Activated T-helper 1 cell treated with anti-CD3 and anti-CD28 coated beads, Interleukin-12 subunit alpha, Interleukin-12 subunit beta, Interleukin-2, Interleukin-4 antibody, amounts not matched to agents 30 ng/mL and 10 ng/mL and 1 ng/mL, durations not matched to agents 14 hours and 24 hours and 36 hours (primary cell): ENCODE measurements at places on chromosomes 7 and 10.

GRCh38 chr7:85521108-85521694, 334.3 kb upstream of the SEMA3D start:
- no peak for DNase-seq

- DNase-seq: no peak
Observed at GRCh38 chr10:49656845-49657493, 22.5 kb upstream of the C10orf53 start.

DNA sequence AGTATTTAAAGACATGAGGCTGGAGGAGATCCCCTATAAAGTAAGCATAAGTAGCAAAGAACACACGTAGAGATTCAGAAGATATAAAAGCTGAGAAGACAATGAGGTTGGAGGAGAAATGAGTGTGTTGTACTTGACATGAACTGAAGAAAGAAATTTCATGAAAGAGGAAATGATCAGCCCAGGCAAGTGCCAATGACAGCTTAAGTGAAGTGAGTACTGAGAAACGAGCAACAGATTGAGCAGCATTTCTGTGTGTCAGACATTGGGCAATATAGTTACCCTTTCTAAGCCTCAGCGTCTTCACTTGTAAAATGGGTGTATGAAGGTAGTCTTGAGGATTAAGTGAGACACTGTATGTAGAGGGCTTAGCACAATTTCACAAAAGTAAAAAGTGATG, 4.8 kb upstream of the LIPA start:
- no peak for DNase-seq

GRCh38 chr10:62422068-62422590, 48.0 kb downstream of the ZNF365 start:
- no peak for DNase-seq

DNA sequence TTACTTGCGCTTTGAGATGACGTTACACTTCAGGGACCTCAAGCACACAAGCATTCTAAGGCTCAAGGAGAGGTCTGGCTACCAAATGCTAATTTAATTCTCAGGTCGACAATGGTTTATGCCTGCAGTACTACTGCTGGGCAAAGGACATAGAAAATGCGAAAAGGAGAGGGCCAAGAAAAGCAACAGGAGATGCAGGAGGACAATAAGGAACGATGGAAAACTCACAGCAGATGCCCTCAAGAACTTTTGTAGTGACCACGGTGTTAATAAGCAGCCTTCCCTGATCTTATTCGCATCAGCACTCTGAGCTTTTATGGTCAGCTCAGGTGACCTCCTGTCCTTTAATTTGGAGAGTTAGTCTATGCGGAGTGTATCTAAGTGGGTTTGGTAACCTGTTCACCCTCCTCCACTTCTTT, 146.3 kb downstream of the GPR85 start:
- DNase-seq: no peak

- no peak for DNase-seq
Observed at GRCh38 chr10:30431435-30431911, 2.5 kb upstream of the MAP3K8 start.
